ENCODE measurements at places on chromosomes 13 and 19.

- DNase-seq, result no peak
These were observed 14.7 kb downstream of the HCN2 start for GRCh38 chr19:604355-604754.

DNA sequence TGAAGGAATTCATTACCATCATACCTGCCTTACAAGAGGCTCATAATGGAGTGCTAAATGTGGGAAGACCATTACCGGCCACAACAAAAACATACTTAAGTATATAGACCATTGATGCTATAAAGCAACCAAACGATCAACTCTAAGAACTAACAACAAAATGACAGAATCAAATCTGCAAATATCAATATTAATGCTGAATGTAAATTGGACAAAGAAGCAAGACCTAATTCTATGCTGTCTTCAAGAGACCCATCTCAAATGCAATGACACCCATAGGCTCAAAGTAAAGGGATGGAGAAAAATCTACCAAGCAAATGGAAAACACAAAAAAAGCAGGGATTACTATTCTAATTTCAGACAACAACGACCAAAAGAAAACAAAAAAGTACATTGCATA lies 52.3 kb upstream of the GPC6 start:
- DNase-seq, result no peak

DNA sequence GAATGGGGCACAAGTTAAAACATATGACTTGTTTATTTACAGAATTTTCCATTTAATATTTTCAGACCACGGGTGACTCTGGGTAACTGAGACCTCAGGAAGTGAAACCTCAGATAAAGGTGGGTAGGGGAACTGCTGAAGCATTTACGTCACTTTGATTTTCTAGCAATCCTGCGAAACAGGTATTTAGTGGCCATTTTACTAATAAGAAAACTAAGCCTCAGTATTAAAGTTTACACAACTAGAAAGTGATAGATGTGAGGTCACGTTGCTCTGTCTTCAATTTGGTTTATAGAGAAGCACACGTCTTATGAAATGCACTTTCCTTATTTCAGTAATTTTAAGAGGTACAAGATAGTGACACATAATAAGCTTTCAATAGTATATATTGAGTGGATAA lies 402.8 kb downstream of the FGF9 start:
- DNase-seq, result no peak

DNA sequence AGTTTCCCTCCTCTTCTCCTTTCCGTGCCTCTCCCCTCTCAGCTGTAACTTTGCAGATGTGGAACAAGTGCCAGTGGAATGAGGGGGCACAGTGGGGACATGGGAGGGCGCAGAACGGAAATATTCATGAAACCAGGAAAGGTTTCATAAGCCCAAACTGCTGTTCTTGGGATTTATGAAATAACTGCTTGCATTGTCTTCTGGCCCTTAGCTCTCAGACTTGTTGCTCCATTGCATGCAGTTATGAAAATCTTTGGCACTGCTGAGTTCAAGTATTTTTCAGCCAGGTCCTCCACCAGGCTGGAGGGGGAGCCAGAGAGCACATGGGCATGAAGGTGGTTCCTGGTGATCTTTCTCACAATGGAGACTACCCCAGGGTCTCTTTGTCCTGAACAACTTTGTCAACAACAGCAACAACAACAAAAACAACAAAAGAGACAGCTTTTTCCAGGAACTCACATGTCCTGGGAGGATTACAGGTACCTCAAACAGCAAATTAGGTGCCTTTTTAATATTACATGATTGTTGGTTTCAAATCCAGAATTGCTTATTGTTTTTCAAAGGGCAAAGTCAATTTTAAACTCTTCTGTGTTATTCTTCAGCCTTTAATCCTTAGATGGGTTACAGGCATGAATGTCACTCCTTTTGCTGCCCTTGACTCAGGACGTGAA lies 1.5 kb downstream of the RGCC start:
- DNase-seq, result peak; percentile 80

DNA sequence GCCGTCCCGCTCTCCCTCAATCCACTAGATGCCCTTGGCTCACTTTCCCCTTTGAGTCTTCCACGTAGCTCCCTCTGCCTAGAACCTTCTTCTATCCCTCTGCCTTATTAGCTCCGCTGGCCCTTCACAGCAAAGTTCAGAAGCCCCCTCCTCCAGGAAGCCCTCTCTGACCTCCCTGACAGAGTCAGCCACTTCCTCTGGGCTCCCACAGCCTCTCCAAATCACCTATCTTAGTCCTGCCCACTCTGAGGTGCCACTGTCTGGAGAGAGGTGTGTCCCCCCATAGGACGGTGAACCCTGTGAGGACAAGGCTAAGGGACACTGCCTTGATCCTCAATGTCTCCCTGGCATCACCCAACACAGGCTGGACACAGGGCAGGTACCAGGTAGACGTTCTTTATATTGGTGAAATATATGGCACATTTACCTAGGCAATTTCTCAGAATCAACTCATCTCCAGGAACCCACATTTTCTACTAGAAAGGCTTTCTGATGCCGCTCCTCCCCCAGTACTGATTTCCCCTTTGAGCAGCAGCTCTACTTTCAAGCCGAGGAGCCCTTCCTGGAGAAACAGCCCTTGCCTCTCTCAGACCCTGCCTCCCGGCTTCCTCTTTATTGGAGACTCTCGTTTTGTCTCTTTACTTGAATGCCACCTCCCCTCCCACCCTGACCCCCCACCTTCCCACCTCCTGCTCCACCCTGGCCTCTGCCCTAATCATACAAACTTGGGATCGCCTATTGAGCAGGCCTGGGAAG lies 3.4 kb upstream of the TGFB1 start:
- DNase-seq, result no peak

DNA sequence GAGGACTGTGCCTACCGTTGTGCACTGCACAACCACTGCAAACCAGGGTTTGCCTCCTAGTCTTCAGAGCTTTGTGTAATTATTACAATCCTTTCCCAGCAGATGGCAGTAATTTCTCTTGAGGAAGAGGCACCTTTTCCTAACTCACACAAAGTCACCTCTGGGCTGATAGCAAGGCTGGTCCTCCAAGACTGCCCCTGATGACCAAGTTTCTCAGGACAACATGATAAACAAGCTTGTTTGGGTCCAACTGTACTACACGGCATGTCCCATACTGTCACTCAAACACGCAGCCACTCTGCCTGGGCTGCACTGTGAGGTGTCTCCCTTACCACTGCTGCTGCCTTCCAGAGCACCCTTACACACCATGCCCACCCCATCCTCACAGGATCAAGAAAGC lies 39.3 kb downstream of the RFXAP start:
- DNase-seq, result peak; percentile 39

All from HL-60 (cell line).